ENCODE measurements at places on chromosomes 3 and 15.

GRCh38 chr3:195187609-195188425 lies 83.1 kb downstream of the XXYLT1 start:
- no peak for DNase-seq

- no peak for DNase-seq
These were observed 151.3 kb downstream of the ADAM10 start for GRCh38 chr15:58597943-58598828.

DNA sequence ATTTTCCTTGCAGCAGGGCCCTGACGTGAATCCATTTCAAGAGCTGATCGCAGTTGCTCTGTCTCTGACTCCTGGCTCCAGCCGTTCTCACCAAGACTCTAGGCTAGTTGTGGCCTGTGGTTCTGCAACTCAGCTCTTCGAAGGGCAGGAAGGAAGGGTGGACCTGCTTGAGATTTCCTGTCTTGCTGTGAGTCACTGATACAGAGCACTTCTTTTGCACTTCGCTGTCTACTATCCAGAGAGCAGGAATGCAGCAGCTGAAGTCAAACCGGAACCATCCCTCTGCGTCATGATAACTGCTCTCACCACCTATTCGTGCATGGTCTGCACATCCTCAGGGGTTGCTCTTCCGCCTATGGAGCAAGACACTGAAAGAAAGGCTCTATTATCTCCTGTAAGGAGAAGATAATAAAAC lies 59.7 kb downstream of the RAP2B start:
- no peak for DNase-seq

DNA sequence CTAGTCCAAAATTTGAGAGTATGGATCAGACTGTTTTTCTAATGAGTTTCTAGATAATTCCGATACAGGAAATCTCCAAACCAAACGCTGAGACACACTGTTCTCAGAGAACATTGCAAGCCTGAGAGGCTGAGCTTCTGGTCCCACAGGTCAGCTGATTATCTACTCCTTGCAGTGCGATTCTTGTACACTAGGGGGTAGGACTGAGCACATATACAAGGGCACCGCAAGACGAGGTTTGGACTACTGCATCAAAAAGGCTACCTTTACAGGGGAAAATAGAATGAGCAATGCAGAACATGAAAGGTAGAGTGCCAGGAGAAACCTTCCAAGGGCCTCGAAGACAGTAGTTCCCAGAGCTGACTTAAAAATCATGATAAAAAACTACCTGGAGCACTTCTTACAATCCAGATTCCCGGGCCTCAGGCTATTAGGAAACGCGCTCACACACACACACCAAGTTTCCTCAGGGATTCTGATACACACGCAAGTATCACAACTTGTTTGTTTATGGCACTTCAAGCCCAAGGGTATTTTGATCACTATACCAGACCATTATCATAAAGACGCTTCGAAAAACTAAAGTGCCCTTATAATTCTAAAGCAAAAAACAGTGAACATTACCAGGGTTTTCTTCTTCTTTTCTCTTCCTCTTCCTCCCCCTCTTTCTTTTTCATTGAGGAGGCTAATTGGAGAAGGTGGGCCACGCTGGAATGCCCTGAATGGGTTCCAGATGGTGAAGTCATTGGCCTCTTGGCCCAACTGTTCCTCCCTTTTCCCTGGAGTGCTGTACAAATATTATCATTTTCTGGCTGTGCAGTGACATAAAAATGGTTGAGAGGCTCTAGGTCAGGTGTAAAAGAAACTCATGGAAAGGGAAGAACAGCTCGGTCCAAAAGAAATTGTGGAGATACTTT lies 61.8 kb downstream of the SLC12A8 start:
- no peak for DNase-seq

DNA sequence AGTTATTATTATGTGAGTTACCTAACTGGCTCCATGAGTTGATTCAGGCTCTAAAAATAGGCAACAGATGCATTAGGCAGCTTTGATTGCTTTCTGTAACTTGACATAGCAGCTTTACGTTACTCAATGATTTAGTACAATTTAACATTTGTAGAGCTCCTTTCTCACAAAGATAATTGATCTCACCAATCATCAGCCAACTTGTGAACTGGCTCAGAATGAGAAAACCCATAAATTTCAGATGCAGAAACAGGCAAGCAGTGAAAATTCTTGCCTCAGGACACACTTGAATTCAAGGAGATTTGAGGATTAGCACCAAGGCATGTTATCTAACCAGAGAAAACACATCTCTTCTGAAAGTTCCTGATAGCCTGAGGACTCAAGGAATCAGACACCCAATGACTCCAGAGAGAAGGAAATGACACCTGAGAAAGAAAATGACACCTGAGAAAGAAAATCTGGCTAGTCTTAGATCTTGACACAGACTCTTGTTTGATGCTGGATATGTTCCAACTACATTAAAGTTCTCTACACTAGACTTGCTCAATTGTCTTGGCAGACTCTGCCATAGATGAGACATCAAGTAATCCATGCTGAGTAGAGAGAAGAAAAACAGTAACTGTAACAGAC lies 315.1 kb upstream of the CBLB start:
- no peak for DNase-seq

DNA sequence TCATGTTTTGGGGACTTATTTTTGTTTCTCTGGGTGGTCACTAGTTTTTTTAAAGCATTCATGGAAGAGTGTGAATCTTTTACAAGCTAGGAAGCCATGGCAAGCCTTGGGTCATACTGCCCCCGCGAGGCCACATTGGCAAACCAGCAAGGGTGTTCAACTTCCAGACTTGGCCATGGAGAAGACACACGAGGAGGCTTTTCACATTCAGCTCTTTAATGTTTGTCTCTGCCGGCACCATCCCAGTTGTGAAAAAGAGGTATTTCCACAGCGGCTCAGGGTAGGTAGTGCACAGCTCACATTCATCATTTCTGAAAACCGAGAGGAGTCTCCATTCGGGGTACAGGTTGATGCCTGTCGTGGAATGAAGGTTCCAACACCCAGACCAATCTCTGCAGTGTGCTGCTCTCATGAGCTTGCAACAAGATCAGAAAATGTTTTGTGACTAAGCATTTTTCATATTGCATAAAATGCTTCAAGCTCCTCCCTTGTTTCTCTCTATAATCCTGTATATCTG lies 7.7 kb downstream of the CCR5 start:
- DNase-seq: no peak

GRCh38 chr3:25897019-25897418 lies 107.1 kb downstream of the OXSM start:
- DNase-seq: no peak

GRCh38 chr3:120370463-120370862 lies 21.3 kb upstream of the LRRC58 start:
- DNase-seq: no peak

- DNase-seq: no peak
These were observed 63.3 kb upstream of the GATM start for GRCh38 chr15:45441686-45442085.

DNA sequence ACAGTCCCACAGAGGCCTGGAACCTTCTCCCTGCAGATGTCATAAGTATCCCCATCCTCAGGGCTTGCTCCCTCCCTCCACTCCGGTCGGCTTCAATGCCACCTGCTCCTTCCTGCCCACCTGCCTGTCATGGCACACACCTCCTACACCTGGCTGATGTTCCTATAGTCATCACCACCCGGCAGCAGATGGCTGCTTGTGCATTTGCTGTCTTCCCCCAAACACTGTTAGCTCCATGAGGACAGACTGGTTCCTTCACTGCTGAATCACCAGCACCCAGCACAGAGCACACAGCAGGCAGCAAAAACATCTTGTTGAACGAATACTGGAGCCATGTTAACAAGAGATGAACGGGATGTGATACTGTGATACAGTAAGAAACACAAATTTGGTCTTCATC lies 14.8 kb downstream of the TARS3 start:
- DNase-seq: no peak

- no peak for DNase-seq
These were observed 119.9 kb upstream of the ATP2B2 start for GRCh38 chr3:10625323-10625722.

GRCh38 chr3:4426782-4427344 lies 40.2 kb downstream of the SUMF1 start:
- DNase-seq: no peak

GRCh38 chr3:36843065-36844051 lies 79.0 kb upstream of the DCLK3 start:
- no peak for DNase-seq

- DNase-seq: no peak
These were observed 8.9 kb downstream of the IQSEC1 start for GRCh38 chr3:13064159-13064868.

- DNase-seq: no peak
These were observed 86.3 kb downstream of the PDZRN3 start for GRCh38 chr3:73538486-73538885.

- DNase-seq: no peak
These were observed 100.1 kb upstream of the CDIN1 start for GRCh38 chr15:36479200-36479896.

- DNase-seq: no peak
These were observed 7.4 kb downstream of the FAM3D start for GRCh38 chr3:58659051-58659675.

DNA sequence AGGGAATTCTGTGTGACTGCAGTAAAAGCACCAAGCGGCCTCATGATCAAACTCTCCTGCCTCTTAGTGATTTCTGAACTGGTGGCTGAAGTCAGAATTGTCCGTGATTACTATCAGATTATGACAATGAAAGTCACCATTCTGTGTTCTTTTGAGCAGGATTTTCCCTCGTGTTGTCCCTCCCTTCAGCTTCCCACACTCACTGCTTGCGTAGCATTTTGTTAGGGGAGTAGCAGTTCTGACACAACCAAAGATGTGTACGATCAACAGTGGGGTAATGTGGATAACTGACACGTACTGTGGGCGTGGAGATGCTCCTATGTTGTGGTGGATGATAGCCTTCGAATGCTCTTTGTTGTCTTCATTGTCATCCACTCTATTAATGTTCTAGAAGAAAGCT lies 67.8 kb upstream of the ICE2 start:
- DNase-seq: no peak

DNA sequence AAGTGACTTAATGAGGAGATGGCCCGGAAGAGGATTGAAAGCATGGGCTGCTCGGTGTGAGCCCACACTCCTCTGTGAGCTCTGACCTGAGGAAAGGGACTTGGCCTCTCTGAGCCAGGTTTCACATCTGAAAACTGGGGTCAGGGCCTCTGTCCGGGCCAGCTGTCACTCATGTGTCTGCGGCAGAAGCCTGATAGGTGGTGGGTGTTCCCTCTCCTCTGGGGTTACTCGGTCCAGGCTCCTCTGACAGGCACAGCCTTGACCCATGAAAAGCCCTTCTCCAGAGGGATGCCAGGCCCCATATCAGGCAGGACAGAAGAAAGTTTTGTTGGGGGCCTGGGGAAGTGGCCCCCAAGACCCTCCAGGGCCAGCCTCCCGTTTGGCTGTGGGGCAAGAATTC lies 131.4 kb downstream of the CHSY1 start:
- DNase-seq: no peak

GRCh38 chr3:21466476-21466875 lies 284.5 kb downstream of the ZNF385D start:
- no peak for DNase-seq

- no peak for DNase-seq
These were observed 41.4 kb upstream of the VEPH1 start for GRCh38 chr3:157544501-157545130.

- DNase-seq: no peak
These were observed 151.0 kb downstream of the FAM43A start for GRCh38 chr3:194836661-194837060.

- peak; percentile 62 for DNase-seq
These were observed 90.7 kb downstream of the IGF2BP2 start for GRCh38 chr3:185733980-185734724.

- no peak for DNase-seq
These were observed 130.1 kb upstream of the PRR20G start for GRCh38 chr3:127417709-127418559.

- DNase-seq: no peak
These were observed 36.2 kb upstream of the COL6A6 start for GRCh38 chr3:130480736-130481135.

DNA sequence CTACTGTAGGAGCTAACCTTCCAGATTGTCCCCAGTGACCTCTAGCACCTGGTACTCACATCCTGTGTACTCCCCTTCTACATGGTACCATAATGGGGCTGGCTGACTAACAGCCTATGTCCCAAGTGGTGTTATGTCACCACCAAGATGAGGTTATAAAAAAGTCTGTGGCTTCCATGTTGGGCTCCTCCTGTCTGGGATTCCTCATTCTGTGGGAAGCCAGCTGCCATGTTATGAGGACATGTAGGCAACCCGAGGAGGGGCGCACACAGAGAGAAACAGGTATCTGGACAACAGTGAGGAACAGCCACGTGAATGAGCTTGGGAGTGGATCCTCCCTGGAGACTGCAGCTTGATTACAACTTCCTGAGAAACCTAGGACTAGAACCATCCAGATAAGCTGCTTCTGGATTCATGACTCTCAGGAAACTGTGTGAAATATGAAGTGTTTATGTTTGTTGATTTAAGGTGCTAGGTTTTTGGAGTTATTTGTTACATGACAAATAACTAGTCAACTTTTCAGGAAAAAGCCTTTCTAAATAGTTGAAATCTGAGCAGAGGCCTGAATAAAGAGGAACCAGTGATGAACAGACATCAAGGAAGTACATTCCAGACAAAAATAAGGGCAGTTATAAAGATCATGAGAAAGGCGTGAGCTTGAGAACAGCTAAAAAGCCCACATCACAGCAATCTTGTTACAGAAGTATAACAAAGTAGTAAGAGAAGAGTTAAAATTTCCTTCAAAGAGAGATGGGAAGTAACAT lies 21.7 kb downstream of the GOLIM4 start:
- DNase-seq: no peak
